GM12878 (cell line): ENCODE measurements at places on chromosomes 4 and X. TPM values are rescaled to one million over a fixed set of nuclear protein-coding genes. Genes with fewer than 3 reads are reported as not detected.

GRCh38 chrX:148577741-148578140 lies 77.3 kb downstream of the AFF2 start:
- H3K27me3 ChIP-seq, result no peaks in the 10 kb centered on the region
- no peak overlapping the region for H3K4me3 ChIP-seq
- no peak overlapping the region for H3K27ac ChIP-seq
- no peak for DNase-seq
- no peaks in the 10 kb centered on the region for H3K4me1 ChIP-seq
- H3K36me3 ChIP-seq, result no peaks in the 10 kb centered on the region

GRCh38 chr4:68337522-68337921 lies 12.4 kb downstream of the YTHDC1 start:
- no peaks in the 10 kb centered on the region for H3K27me3 ChIP-seq
- no peak overlapping the region for H3K27ac ChIP-seq
- H3K4me3 ChIP-seq, result no peak overlapping the region
- no peaks in the 10 kb centered on the region; the same call in 1 of the 2 replicates for H3K4me1 ChIP-seq

- no peak overlapping the region for H3K4me3 ChIP-seq
- no peak for DNase-seq
- no peak overlapping the region for H3K27ac ChIP-seq
- no peaks in the 10 kb centered on the region for H3K36me3 ChIP-seq
These were observed 35.9 kb downstream of the HMX1 start for GRCh38 chr4:8835521-8836365.

GRCh38 chr4:52825460-52826090 lies 36.5 kb upstream of the RASL11B start:
- H3K27ac ChIP-seq, result no peak overlapping the region
- no peaks in the 10 kb centered on the region for H3K36me3 ChIP-seq
- H3K4me3 ChIP-seq, result no peak overlapping the region
- H3K27me3 ChIP-seq, result no peaks in the 10 kb centered on the region
- no peaks in the 10 kb centered on the region for H3K4me1 ChIP-seq

DNA sequence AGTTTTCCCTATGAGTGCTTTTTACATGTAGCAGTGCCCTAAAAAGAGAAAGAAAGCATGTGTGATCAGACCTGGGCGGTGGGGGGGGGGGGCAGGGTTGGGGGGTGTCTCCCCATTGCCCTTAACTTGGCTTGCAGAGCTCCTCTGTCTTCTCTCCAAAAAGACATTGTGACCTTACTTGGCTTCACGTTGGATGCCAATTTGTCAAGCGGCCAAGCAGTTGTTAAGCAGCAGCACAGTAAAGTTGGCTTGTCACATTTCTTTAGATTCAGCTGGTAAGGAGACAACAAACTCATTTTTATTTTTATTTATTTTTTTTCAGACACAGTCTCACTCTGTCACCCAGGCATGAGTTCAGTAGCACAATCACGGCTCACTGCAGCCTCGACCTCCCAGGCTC lies 57.3 kb upstream of the ZNF157 start:
- no peak for DNase-seq
- no peak overlapping the region for H3K27ac ChIP-seq
- H3K4me3 ChIP-seq, result no peak overlapping the region
- no peaks in the 10 kb centered on the region for H3K4me1 ChIP-seq
- H3K36me3 ChIP-seq, result no peaks in the 10 kb centered on the region

- no peaks in the 10 kb centered on the region for H3K36me3 ChIP-seq
- H3K4me1 ChIP-seq, result peaks cover 4% of the 10 kb centered on the region; the same call in 1 of the 2 replicates
- no peak for DNase-seq
- H3K27me3 ChIP-seq, result no peaks in the 10 kb centered on the region
These were observed 35.5 kb upstream of the UGT2B7 start for GRCh38 chr4:69060651-69061308.

DNA sequence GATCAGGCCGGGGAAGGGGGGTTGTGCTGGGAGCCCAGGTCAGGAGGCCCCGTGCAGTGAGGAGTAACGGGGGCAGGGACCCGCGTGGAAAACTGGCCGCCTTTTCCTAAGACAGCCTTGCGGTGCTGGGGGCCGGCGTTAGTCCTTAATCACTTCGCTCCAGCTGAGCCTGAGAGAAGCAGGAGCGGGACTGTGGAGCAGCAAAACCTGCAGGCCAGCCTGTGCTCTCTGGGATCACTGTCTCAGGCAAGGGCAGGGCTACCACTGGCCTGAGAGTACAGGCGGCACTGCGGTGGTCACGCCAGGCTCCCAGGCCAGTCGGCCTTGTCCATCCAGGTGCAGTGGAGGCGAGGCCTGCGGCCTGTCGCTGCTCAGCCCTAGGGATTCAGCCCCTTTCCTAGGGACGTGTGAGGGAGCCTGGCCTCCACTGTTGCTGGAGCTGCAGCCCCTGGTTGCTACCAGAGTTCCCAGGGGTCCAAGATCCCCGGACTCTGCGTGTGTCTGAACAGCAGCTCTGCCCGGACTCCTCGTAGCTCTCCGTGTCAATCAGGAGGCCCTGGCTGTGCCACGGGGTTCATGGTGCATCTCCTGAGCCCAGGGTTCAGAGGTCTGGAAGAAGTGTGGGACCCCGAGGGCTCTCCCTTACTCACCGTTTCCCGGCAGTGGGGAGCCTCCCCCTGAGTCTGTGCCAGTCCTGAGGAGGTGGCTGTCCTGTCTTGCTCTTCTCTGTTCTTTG lies 2141.7 kb upstream of the TENM3 start:
- no peaks in the 10 kb centered on the region for H3K4me1 ChIP-seq
- H3K36me3 ChIP-seq, result no peaks in the 10 kb centered on the region
- no peak overlapping the region for H3K27ac ChIP-seq
- no peak for DNase-seq
- H3K4me3 ChIP-seq, result no peak overlapping the region

DNA sequence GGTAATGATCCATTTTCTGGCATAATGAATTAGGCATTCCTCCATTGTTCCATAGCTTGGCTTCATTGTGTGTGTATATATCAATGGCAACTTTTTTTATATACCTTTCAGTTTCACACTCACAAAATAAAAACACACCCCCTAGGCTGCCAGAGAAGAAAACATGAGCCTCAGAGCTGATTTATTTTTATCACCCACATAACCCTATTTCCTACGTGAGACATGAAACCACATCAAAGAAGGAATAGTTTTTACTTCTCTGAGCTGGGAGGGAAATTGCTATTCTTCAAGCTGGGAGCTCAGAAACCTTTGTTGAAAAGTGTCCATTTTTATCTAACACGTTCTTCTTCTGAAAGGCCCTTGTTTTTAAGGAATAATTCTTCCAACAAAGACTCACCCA lies 126.7 kb upstream of the RAI2 start:
- no peaks in the 10 kb centered on the region for H3K27me3 ChIP-seq
- no peak overlapping the region for H3K27ac ChIP-seq
- H3K4me3 ChIP-seq, result no peak overlapping the region
- H3K4me1 ChIP-seq, result no peaks in the 10 kb centered on the region
- no peaks in the 10 kb centered on the region for H3K36me3 ChIP-seq

GRCh38 chrX:134600714-134601113 lies 57.6 kb downstream of the PLAC1 start:
- no peaks in the 10 kb centered on the region for H3K4me1 ChIP-seq
- H3K27ac ChIP-seq, result no peak overlapping the region

- peaks cover 7% of the 10 kb centered on the region for H3K36me3 ChIP-seq
- DNase-seq, result no peak
- H3K27me3 ChIP-seq, result no peaks in the 10 kb centered on the region
These were observed 339.1 kb downstream of the ARHGAP10 start for GRCh38 chr4:148071009-148071408.

GRCh38 chr4:75135068-75135825 lies 202.3 kb downstream of the PARM1 start:
- no peak overlapping the region for H3K27ac ChIP-seq
- H3K4me1 ChIP-seq, result no peaks in the 10 kb centered on the region
- no peak overlapping the region for H3K4me3 ChIP-seq
- no peaks in the 10 kb centered on the region for H3K36me3 ChIP-seq
- H3K27me3 ChIP-seq, result no peaks in the 10 kb centered on the region

- H3K4me1 ChIP-seq, result no peaks in the 10 kb centered on the region
- no peaks in the 10 kb centered on the region for H3K27me3 ChIP-seq
- no peaks in the 10 kb centered on the region for H3K36me3 ChIP-seq
- H3K27ac ChIP-seq, result no peak overlapping the region
These were observed 14.1 kb downstream of the RAB40AL start for GRCh38 chrX:102950908-102951866.

GRCh38 chrX:138925330-138925729 lies 213.8 kb upstream of the FGF13 start:
- no peak overlapping the region for H3K27ac ChIP-seq
- H3K27me3 ChIP-seq, result no peaks in the 10 kb centered on the region
- H3K4me3 ChIP-seq, result no peak overlapping the region
- no peaks in the 10 kb centered on the region for H3K36me3 ChIP-seq

GRCh38 chr4:8077181-8078108 lies 81.2 kb downstream of the ABLIM2 start:
- no peak overlapping the region for H3K4me3 ChIP-seq
- H3K27me3 ChIP-seq, result no peaks in the 10 kb centered on the region
- no peak for DNase-seq
- H3K36me3 ChIP-seq, result no peaks in the 10 kb centered on the region
- H3K4me1 ChIP-seq, result no peaks in the 10 kb centered on the region
- no peak overlapping the region for H3K27ac ChIP-seq

DNA sequence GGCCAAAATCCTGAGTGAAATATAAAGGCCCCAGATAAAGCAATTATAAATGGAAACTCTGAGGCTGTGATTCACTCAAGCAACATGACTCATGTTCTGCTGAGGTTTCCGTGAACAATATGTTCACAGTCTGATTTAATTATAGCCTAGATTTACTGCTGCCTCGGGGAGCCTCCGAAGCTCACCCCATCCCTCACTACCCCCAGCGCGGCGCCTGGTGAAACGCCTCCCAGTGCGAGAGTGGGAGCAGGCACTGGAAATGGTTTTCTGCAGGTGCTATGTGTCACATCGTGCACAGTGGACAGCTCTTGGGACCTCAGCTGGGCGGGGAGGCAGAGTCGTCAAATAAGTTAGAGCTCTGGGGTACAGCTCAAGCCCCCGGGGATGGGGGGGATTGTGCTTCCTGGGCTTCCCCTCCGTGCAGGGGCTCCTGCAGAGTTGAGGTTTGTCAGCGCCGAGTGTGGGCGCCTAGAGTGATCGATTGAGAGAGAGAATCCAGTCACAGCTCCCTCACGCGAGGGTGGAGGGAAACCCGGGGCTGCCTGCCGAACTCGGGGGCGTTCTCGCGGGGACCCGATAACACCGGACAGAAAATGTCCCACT lies 110.6 kb downstream of the PHKA2 start:
- DNase-seq, result no peak
- no peaks in the 10 kb centered on the region for H3K36me3 ChIP-seq
- H3K4me3 ChIP-seq, result no peak overlapping the region
- no peak overlapping the region for H3K27ac ChIP-seq
- no peaks in the 10 kb centered on the region for H3K27me3 ChIP-seq

DNA sequence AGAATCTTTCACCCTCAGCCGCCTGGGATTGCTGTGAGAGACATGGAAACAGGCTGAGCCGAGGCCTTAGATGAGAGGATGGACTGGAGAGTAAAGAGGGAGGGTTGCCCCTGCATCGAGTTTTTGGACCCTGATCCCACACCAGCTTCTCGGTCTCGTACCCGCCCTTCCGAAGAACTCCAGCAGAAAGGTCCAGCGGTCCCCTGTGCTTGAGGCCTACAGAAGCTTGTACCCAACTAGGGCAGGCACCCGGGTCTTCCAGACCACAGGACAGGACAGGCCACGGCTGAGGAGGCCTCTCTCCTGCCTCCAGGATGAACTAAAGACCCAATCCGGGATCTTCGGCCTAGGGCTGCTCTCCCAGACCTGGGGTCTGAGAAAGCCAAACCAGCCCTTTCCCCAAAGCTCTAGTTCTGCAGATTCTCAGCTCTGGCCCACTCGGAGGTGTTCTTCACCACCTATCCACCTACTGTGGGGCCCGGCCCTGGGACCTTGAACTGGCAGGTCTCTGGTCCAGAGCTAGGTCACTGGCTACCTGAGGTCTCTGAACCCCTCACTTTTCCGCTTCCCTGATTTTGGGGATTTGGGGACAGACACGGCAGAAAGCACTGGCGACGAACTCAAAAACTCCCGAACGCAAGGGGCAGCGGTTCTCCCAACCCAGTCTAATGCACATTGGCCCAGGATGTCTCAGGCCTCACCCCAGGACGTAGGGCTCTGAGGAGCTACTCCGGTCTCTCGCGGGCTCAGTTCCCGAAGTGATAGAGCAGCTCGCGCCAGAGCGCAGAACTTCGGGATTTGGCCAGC lies 1.1 kb downstream of the NKX3-2 start:
- no peak overlapping the region for H3K27ac ChIP-seq
- H3K36me3 ChIP-seq, result no peaks in the 10 kb centered on the region
- no peaks in the 10 kb centered on the region; the same call in 1 of the 2 replicates for H3K4me1 ChIP-seq
- H3K27me3 ChIP-seq, result peaks cover 25% of the 10 kb centered on the region
- H3K4me3 ChIP-seq, result no peak overlapping the region

- no peaks in the 10 kb centered on the region for H3K36me3 ChIP-seq
- no peak for DNase-seq
- no peaks in the 10 kb centered on the region for H3K4me1 ChIP-seq
- H3K4me3 ChIP-seq, result no peak overlapping the region
- no peaks in the 10 kb centered on the region for H3K27me3 ChIP-seq
These were observed 7.8 kb downstream of the SERTM2 start for GRCh38 chrX:111519215-111519614.

DNA sequence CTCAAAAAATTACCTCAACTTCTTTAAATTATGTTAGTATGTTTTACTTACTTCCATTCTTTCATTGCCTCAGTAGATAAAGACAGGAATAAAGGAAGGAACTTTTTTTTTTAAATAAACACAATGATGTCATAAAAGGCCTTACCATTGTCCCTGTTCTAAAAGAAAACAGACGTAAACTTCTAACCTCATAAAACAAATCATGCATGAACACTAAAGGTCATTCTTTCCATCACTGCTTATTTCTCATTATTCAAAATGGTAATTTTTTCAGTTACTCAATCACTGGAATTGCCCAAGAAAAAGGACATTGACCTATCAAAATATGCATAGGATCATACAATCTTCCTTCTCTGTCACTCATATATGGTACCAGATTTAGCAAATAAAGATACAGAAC lies 32.2 kb upstream of the ARMCX2 start:
- H3K27ac ChIP-seq, result no peak overlapping the region
- no peaks in the 10 kb centered on the region for H3K36me3 ChIP-seq
- no peak for DNase-seq
- no peaks in the 10 kb centered on the region for H3K27me3 ChIP-seq

DNA sequence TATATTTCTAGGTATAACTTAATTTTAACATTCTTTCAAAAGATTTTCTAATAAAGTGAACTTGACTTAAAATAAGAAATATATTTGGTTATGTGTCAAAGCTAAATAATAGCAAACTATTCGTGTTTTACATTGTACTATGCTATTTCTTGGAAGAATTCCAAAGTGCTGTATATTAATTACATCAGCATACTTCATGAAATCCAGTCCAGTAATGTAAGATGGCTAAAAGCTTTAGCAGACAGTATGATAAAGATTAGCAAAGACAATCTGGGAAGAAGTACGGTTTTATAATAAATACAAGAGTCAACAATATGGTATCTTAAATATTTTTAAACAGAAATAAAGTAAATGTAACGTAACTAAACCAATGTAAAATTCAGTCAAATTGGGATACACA lies 125.7 kb downstream of the FSTL5 start:
- H3K4me1 ChIP-seq, result no peaks in the 10 kb centered on the region
- H3K4me3 ChIP-seq, result no peak overlapping the region
- no peaks in the 10 kb centered on the region for H3K27me3 ChIP-seq
- no peaks in the 10 kb centered on the region for H3K36me3 ChIP-seq

GRCh38 chrX:153609917-153610835 lies 11.2 kb upstream of the CCNQ start:
- H3K4me3 ChIP-seq, result no peak overlapping the region; the same call in 1 of the 2 replicates
- no peak overlapping the region for H3K27ac ChIP-seq
- H3K27me3 ChIP-seq, result no peaks in the 10 kb centered on the region; the same call in 1 of the 2 replicates
- H3K4me1 ChIP-seq, result peaks cover 3% of the 10 kb centered on the region
- DNase-seq, result no peak

Gene KDR
- 0.05 and 0.13 TPM in 2 replicates for total RNA-seq

Gene SPANXC
- not detected in 2 replicates for total RNA-seq

Gene PDLIM3
- total RNA-seq, result not detected in 2 replicates

Gene CYLC1
- total RNA-seq, result not detected in 2 replicates

Gene TRIM60
- not detected in 2 replicates for total RNA-seq

Gene FRG2
- total RNA-seq, result not detected in 2 replicates

Gene STARD8
- 0.10 and 0.13 TPM in 2 replicates for total RNA-seq

Gene OGT
- total RNA-seq, result 150 and 163 TPM in 2 replicates

Gene TCP11X2
- total RNA-seq, result not detected in 2 replicates
